Activated T-helper 1 cell treated with anti-CD3 and anti-CD28 coated beads, Interleukin-2, amount 50 U/mL, for 16 hours (primary cell): ENCODE measurements at places on chromosomes 16 and 17.

- no peak for DNase-seq
Observed at GRCh38 chr16:88405216-88406060, 22.7 kb downstream of the ZNF469 start.

GRCh38 chr16:27444470-27444869, 42.5 kb downstream of the IL21R start:
- DNase-seq: no peak

DNA sequence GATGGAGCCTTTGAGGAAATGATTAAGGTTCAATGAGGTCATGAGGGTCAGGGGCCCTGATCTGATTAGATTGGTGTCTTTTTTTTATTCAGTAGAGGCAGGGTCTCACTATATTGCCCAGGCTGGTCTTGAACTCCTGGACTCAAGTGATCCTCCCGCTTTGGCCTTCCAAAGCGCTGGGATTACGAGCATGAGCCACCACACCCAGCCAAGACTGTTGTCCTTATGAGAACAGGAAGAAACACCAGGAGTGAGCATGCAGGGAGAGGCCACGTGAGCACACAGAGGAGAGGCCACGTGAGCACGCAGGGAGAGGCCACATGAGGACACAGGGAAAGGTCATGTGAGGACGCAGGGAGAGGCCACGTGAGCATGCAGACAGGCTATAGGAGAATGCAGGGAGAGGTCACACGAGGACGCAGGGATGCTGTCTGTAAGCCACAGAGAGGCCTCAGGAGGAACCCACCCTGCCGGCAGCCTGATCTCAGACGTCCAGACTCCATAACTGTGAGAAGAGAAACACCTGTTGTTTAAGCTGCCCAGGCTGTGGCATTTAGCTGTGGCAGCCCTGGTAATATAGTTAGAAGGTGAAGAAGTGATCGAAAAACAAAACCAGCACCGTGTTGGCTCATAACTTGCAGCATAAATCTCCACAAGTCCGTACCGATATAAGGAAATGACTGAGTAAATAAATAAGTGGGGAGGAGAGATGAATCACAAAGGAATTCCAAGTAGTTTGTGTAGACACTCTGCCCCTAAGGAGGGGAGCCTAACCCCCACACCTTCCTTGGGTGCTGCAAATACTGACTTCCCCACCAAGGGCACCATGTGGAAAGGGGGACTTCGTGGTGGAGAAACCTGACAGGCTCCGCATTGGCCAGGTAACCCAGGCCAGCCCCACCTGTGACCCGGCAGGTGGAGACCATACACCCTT, 14.6 kb upstream of the CSNK1D start:
- DNase-seq: no peak

GRCh38 chr16:14609716-14610115, 20.3 kb downstream of the PARN start:
- no peak for DNase-seq
